ENCODE measurements at places on chromosomes 7 and 10. TPM values are rescaled to one million over a fixed set of nuclear protein-coding genes. Genes with fewer than 3 reads are reported as not detected.

DNA sequence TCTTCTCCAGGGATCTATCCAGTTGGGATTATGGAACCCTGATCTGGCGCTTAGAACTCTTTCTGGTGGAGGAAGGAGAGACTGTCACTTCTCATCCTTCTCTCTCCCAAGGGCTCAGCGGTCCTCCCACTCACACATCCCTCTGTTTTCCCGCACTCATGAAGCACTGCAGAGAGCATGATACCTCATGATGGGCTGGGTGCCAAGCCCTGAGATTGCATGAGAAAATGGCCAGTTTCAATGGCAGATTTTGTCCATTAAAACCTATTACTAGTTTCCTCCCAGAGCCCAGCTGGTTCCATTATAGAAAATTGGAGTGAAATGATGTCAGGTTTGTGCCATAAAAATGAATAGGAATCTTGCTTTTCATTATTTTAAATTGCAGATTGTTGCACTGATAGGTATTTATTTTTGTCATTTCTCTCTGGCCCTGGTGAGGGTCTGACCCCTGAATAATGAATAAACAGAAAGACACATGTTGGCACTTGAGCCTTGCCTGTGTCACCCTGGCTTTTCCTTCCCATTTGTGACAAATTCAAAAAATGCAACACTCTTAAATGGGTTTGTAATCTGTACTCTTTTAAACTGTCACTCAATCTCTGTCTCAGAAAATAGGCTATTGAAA, 1151.1 kb downstream of the TYW1 start:
- no peak for DNase-seq

GRCh38 chr7:29488977-29489376, 74.7 kb upstream of the PRR15 start:
- no peak for DNase-seq

DNA sequence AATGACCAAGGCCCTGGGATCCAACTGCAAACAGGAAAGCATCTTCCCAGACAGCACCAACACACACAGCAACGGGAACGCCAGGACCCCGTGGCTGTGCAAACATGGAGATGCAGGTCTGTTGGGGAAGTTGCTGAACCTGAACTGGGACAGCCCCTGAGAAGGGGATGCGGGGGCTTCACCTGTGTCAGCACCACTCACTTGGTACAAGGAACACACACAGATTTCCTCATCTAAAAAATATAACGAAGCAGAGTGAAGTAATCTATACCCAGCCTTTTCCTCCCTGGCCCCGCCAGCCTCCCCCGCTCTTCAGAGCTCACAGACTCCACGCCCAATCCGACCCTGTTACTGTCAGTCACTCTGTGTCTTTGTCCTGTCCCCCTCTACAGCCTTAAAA, 93.0 kb downstream of the PTPRN2 start:
- no peak for DNase-seq

The SFTPD gene
- total RNA-seq, result 0.54 TPM

The ACTL6B gene
- total RNA-seq, result not detected

The TMEM120A gene
- total RNA-seq, result 138 TPM

All from cardiac septum (tissue), 1 donor.